Activated T-helper 1 cell treated with anti-CD3 and anti-CD28 coated beads, Interleukin-12 subunit alpha, Interleukin-12 subunit beta, Interleukin-2, Interleukin-4 antibody, amounts not matched to agents 30 ng/mL and 10 ng/mL and 1 ng/mL, durations not matched to agents 14 hours and 24 hours and 36 hours (primary cell): ENCODE measurements at places on chromosomes 1 and 21. TPM values are rescaled to one million over a fixed set of nuclear protein-coding genes. Genes with fewer than 3 reads are reported as not detected.

DNA sequence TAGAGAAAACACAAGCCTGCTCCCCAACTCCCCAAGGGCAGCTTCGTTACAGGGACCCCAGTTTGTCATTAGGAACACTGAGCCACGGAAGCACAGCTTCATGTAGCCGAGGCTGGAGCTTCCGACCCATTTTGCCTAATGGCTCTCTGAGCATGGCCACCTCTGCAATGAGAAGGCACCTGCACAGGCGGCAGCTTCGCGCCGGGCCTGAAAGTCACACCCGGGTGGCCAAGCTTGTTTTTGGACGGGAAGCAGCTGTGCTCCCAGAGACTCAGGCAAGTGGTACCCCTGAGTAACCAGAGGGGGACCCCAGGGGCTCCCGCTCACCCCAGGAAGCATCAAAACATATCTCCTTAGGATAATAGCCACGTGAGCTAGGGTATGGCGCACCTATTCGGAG lies 80.9 kb downstream of the SLC66A1 start:
- no peak for DNase-seq

Gene GUCA2B
- total RNA-seq, result not detected in 2 replicates

DNA sequence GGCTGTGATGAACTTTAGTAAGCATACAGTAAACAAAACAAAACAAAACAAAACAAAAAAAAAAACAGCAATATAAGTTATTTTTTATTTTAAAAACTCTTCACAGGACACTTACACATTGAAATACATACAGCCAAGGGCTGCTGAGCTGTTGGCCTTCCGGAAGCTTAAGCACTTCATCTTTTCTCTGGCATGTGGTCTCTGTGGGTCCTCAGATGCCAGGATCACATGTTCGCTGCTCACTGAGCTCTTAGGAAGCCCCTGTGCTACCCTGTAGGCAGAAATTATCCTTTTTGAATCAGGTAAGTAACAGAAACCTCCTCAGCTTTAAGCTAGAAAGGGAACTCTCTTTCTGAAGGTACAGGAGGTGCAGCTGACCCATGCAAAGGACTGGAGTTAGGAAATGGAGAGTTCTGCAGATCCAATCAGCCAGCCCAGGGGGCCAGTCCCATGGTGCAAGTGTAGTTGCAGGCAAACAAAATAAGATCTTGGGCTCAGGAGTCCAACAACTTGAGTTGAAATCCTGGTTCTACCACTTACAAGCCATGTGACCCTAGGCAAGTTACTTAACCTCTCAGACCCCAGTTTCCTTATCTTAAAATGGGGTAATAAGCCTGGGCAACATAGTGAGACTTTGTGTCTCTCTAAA lies 22.4 kb upstream of the MED18 start:
- no peak for DNase-seq

DNA sequence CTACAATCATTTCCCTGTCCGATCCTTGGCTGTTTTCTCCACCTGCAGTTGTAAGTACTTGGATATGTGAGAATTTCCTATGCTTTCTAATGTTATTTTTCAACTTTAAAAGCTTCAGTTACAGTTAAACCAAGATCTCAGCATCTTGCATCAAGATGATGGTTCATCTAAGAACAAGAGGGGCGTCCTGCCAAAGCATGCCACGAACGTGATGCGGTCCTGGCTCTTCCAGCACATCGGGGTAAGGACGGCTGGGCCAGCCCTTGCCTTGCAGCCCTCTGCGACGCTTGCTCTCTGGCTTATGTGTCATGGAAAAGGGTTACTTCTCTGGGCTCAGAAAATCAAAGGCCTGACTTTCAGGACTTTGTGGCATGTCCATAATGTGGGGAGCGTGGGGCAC lies 46.8 kb downstream of the PKNOX1 start:
- DNase-seq, result no peak

- DNase-seq, result no peak
These were observed 1.1 kb upstream of the AJAP1 start for GRCh38 chr1:4653328-4653660.

DNA sequence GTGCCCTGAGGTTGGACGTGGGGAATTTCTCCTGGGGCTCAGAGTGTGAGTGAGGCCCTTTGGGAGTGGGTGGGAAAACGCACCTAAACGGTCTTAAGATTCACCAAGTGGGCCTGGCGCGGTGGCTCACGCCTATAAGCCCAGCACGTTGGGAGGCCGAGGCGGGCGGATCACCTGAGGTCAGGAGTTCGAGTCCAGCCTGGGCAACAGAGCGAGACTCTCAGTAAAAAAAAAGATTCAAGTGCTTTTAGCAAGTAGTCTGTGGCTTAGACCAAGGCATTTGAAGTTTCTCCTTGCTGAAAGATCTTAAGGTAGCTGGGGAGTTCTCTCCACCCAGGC lies 1.4 kb downstream of the RPS8 start:
- DNase-seq, result no peak

DNA sequence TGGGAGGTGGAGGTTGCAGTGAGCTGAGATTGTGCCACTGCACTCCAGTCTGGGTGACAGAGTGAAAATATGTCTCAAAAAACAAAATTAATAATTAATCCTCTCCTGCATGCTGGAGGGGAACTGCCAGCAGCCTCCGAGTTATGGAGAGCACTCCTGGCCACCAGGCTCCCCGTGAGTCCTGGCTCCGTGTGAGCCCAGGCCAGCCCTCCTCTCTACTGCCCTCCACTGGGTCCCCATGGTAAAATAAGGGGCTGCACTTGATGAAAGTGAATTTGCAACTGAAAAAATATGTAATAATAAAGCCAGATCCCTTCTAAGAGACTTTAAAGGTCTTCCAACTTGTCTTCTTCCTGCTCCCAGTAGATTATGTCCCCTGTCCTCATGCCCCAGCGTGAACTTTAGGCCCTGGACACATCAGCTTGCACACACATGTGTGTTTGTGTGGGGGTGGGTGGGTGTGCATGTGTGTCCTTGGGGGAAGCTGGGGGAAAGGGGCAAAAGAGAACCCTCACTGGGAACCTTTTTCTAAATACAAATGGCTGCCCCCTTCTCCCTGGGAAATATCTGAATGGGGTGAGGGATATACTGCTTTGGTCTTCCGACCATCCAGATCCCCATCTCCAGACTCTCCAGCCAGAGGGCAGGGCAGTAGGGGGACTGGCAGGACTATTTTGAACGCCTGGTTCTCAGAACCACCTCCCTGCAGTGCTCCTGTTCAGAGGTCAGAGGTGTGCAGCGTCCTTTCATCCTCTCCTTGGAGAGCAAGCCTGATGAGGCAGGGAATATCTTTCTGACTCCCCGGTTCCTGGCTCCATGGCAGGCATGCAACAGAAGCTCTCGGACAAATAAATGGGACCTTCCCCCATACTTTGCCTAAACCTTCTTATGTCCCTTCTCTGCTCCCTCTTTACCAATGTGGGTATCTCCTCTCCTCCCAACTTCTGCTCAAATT lies 26.2 kb downstream of the NEK2 start:
- DNase-seq, result no peak

DNA sequence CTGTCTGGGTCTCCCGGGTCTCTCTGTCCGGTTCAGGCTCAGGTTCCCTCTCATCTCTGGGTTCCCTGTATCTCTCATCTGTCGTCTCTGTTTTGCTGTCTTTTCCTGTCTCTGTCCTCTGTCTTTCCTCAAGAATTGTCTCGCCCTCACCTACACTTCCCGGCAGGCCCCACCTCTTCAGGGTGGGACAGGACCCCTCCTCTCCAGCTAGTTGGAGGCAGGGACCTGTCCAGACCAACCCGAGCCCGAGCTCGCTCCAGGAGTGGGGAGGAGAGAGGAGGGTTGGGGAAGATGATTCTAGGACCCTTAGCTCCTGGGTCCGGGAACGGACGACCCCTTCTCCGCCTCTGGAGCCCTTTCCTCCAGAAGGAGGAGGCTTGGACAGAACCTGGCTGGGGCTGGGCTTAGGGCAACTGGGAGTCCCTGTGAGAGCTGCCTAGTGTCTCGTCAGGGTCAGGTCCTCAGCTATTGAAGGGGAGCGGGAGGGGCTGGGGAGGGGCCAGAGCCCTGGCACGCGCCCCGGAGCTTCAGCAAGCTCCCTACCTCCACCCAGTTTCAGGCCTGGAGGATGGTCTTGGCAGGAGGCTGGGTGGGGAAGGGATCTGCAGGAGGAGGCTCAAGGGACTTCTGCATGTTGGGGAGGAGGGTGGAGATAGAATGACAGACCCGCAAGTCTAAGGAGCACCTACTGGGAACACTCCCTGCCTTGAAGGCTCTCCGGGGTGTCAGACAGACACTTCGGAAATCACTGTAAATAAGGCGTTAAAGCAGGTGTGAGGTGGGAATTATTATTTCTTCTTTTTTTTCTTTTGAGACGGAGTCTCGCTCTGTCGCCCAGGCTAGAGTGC lies 26.3 kb upstream of the EPB41 start:
- no peak for DNase-seq

GRCh38 chr1:223246476-223247112 lies 103.5 kb upstream of the TLR5 start:
- no peak for DNase-seq
